PC-3 (cell line): ENCODE measurements at places on chromosomes 3 and 15.

DNA sequence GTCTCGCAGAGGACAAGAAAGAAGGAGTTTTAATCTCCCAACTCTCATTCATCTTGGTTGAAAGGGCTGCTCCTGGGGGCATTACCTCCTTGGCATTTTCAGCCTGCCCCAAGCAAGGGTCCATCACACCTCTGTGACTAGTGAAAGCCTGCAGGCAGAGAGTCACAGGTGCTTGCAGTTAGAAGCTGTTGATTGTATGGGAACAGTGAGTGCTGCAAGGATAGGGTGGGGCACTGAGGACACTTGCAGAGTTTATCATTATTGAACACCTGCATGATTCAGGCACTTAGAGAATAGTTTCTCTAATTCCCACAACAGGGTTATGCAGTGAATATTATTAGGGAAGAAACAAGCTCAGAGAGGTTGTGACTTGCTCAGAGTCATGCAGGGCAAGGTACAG, 41.7 kb upstream of the IGF2BP2 start:
- H3K36me3 ChIP-seq: no peaks in the 10 kb centered on the region
- no peak for DNase-seq
- H3K27me3 ChIP-seq: no peaks in the 10 kb centered on the region
- H3K27ac ChIP-seq: no peak overlapping the region

DNA sequence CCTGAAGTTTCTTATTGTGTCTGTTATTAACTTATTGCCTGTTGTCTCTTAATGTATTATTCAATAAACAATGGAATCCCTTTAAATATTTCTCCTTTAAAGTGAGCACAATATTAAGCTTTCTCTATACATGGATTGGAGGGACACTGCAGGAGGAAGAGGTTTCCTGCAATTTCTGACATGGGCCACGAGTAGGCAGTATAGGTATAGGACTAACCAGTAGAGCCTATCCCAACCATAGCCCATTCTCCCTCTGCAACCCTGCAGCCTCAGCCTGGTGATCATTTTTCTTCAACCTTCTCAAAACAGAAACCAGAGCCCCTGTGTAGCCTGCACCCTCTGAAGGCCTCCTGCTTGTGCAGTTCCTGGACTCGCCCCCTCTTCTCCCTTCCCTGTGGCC, 124.8 kb downstream of the NEK10 start:
- H3K36me3 ChIP-seq: no peaks in the 10 kb centered on the region
- DNase-seq: no peak
- H3K4me3 ChIP-seq: no peak overlapping the region
- no peaks in the 10 kb centered on the region for H3K27me3 ChIP-seq
- no peaks in the 10 kb centered on the region for H3K4me1 ChIP-seq

DNA sequence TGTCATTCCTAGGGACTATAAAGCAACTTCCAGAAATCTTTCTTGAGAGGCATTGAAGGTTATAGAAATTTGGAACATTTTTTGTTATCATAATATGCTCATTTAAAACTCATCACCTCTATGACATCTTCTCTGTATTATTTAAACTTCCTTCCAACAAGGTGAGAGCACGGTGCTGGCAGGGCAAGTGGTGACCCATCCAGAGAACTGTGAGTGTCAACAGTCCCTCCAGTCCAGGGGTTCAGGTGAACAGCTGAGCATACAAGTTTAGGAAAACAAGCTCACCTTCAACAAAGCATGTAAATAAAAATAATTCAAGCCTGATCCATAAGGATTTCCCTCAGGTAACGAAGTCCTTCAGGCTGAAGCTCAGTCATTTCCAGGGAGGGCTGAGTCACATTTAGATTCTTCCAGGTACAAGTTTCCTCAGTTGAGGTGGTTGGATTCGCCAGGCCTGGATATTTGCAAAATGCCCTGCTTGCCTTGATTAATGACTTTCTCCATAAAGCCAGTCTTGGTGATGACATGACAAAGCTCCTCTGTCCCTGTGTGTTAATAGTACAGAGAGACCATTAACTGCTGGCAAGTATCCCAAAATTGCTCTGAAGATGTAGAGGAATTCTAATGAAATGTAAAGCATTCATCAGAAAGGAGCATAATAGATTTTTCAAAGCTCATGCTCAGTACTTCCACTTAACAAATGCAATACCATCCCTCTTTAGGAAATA, 263.6 kb upstream of the GADL1 start:
- no peak overlapping the region for H3K4me3 ChIP-seq
- H3K4me1 ChIP-seq: no peaks in the 10 kb centered on the region
- peak; percentile 16 for DNase-seq
- H3K27ac ChIP-seq: no peak overlapping the region

GRCh38 chr3:12729051-12729651, 29.9 kb downstream of the TMEM40 start:
- no peak overlapping the region for H3K27ac ChIP-seq
- DNase-seq: no peak
- H3K27me3 ChIP-seq: no peaks in the 10 kb centered on the region
- H3K4me3 ChIP-seq: no peak overlapping the region
- H3K4me1 ChIP-seq: peaks cover 8% of the 10 kb centered on the region; the same call in 1 of the 2 replicates

DNA sequence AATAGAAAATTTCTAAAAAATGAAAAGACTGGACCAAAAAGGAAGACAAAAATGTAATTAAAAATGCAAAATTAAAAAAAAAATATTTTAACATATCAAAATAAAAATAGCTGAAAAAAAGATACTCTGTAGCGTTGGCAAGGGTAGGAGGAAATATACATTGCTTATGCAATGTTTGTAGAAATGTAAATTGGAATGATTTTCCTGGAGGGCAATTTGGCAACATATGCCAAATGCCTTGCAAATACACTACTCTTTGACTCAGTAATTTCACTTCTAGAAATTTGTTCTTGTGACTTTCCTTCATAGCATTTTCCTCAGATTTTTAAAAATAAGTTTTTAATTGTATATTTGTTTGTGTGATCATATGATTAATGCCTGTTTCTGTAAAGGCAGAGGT, 296.6 kb downstream of the ZNF621 start:
- DNase-seq: no peak
- no peaks in the 10 kb centered on the region for H3K4me1 ChIP-seq
- H3K27ac ChIP-seq: no peak overlapping the region
- H3K4me3 ChIP-seq: no peak overlapping the region
- H3K36me3 ChIP-seq: no peaks in the 10 kb centered on the region
- peaks cover 22% of the 10 kb centered on the region for H3K27me3 ChIP-seq

- H3K27me3 ChIP-seq: no peaks in the 10 kb centered on the region
- H3K4me1 ChIP-seq: no peaks in the 10 kb centered on the region
- H3K27ac ChIP-seq: no peak overlapping the region
Observed at GRCh38 chr3:70620367-70620766, 307.9 kb upstream of the MDFIC2 start.

GRCh38 chr3:194140520-194141414, 4.8 kb downstream of the HES1 start:
- H3K4me1 ChIP-seq: peaks cover 45% of the 10 kb centered on the region
- peak overlapping the region; percentile 89 for H3K4me3 ChIP-seq
- H3K27me3 ChIP-seq: no peaks in the 10 kb centered on the region
- peak; percentile 83 for DNase-seq

DNA sequence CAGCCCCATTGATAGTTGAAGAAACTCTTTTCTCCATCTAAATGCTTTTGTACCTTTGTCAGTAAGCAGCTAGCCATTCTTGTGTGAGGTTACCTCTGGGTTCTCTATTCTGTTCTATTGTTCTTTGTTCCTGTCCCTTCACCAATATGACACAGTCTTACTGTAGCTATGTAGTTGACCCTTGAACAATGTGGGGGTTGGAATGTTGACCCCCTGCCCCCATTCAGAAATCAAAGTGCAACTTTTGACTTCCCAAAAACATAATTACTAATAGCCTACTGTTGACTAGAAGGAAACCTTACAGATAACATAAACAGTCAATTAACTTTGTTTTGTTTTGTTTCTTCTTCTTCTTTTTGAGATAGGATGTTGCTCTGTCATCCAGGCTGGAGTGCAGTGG, 18.7 kb downstream of the KLHL18 start:
- no peak for DNase-seq
- H3K36me3 ChIP-seq: peaks cover 17% of the 10 kb centered on the region
- H3K27me3 ChIP-seq: no peaks in the 10 kb centered on the region
- H3K27ac ChIP-seq: no peak overlapping the region

- H3K4me1 ChIP-seq: peaks cover 50% of the 10 kb centered on the region
- no peaks in the 10 kb centered on the region for H3K36me3 ChIP-seq
- peak overlapping the region; percentile 15; the same call in 1 of the 2 replicates for H3K27ac ChIP-seq
- H3K27me3 ChIP-seq: no peaks in the 10 kb centered on the region
Observed at GRCh38 chr15:25894371-25894902, 31.3 kb upstream of the ATP10A start.

GRCh38 chr3:4589475-4590097, 96.4 kb downstream of the ITPR1 start:
- no peak overlapping the region for H3K4me3 ChIP-seq
- no peak overlapping the region for H3K27ac ChIP-seq
- H3K27me3 ChIP-seq: no peaks in the 10 kb centered on the region
- peaks cover 17% of the 10 kb centered on the region for H3K4me1 ChIP-seq
- H3K36me3 ChIP-seq: no peaks in the 10 kb centered on the region
- DNase-seq: no peak

DNA sequence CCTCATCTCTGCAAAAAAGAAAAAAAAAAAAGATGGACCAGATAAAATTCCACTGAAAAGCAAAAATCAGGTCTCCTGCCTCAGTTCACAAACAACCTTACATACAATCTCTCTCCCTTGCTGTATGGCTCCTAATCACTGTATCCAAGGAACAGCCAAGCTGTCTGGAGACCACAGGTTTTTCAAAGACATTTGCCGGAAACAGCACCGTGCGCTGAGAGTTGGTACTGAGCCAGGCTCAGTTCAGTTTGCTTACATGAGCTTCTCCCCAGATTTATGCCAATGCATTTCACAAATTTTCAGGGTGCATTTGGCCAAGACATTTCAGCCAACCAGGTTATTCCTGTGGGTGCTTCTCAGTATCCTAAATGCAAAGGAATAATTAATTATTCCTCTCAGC, 4.1 kb downstream of the ACP3 start:
- no peaks in the 10 kb centered on the region for H3K36me3 ChIP-seq
- no peak for DNase-seq
- no peaks in the 10 kb centered on the region for H3K27me3 ChIP-seq
- H3K27ac ChIP-seq: no peak overlapping the region
- H3K4me3 ChIP-seq: no peak overlapping the region
- H3K4me1 ChIP-seq: peaks cover 28% of the 10 kb centered on the region

DNA sequence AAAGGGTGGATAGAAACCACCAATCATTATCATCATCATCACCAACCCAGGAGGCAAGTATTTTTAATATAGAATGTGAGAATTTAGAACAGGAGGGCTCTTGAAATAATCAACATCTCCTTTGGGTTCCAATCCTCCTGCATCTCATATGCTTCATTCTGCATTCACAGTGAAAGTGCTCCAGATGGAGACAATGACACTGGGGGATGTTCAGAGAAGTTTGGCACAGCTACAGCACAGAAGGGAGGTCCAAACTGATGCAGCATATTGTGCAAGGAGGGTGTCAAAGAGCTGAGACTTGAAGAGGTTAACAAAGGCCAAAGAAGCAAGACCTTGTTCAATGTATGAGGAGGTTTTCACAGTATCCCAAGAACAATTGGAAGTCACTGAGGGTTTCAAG, 767.1 kb downstream of the NTRK3 start:
- no peaks in the 10 kb centered on the region for H3K36me3 ChIP-seq
- H3K4me3 ChIP-seq: no peak overlapping the region
- DNase-seq: no peak

GRCh38 chr3:23161896-23162570, 41.1 kb upstream of the UBE2E2 start:
- no peaks in the 10 kb centered on the region for H3K27me3 ChIP-seq
- H3K4me1 ChIP-seq: peaks cover 43% of the 10 kb centered on the region
- peak; percentile 73 for DNase-seq
- H3K4me3 ChIP-seq: peak overlapping the region; percentile 38
- H3K36me3 ChIP-seq: no peaks in the 10 kb centered on the region

- no peak overlapping the region for H3K4me3 ChIP-seq
- H3K4me1 ChIP-seq: peaks cover 7% of the 10 kb centered on the region
- H3K27me3 ChIP-seq: peaks cover 7% of the 10 kb centered on the region
Observed at GRCh38 chr3:39378957-39379777, 4.0 kb upstream of the SLC25A38 start.

- DNase-seq: no peak
- peaks cover 3% of the 10 kb centered on the region; the same call in 1 of the 2 replicates for H3K36me3 ChIP-seq
- H3K4me3 ChIP-seq: no peak overlapping the region
Observed at GRCh38 chr3:172701751-172702150, 9.1 kb downstream of the NCEH1 start.

- no peak overlapping the region for H3K27ac ChIP-seq
- H3K36me3 ChIP-seq: no peaks in the 10 kb centered on the region
- no peak for DNase-seq
- no peak overlapping the region for H3K4me3 ChIP-seq
- no peaks in the 10 kb centered on the region for H3K27me3 ChIP-seq
- H3K4me1 ChIP-seq: no peaks in the 10 kb centered on the region
Observed at GRCh38 chr3:116291141-116291540, 154.1 kb downstream of the LSAMP start.

DNA sequence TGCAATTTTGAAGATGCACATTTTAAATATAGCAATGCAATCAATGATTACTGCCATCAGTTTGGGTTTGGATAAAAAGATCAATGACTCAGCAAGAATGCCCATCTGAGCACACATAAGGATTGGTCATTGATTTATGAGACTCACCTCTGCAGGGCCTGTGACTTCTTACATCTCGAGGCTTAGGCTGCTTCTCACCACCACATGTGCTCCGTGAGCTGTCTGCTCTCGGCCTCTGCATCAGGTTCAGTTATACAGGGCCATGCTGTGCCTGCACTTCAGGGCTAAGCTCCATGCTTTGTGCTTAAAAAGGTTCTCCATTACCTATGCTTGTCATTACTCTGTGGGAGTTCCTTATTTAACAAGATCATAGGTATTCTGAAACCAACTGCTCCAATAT, 887.5 kb downstream of the DIPK2A start:
- H3K27ac ChIP-seq: no peak overlapping the region
- no peaks in the 10 kb centered on the region for H3K27me3 ChIP-seq
- H3K4me1 ChIP-seq: no peaks in the 10 kb centered on the region
- no peak overlapping the region for H3K4me3 ChIP-seq
- H3K36me3 ChIP-seq: no peaks in the 10 kb centered on the region
- DNase-seq: no peak

DNA sequence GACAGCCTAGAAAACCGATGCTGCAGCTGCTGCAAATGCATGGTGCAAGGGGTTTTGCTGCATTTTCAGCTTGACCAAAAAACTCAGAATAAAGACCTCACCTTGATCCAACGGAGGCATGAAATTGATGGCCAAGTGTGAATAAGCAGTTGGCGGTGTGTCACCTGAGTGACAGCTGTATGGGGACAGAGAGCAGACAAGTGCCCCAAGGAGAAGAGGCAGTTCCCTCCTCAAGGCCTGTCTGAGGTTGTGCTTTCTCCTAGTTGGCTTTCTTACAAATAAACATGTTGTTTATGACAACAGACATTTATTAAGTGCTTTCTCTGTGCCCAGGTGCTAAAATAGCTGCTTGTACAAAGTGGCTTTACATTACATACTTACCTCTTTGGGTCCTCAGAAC, 10.3 kb downstream of the PGPEP1L start:
- H3K27ac ChIP-seq: no peak overlapping the region
- DNase-seq: no peak
- H3K27me3 ChIP-seq: no peaks in the 10 kb centered on the region
- H3K4me3 ChIP-seq: no peak overlapping the region
- H3K4me1 ChIP-seq: no peaks in the 10 kb centered on the region
- H3K36me3 ChIP-seq: no peaks in the 10 kb centered on the region
